ENCODE measurements at places on chromosomes 6 and 20.

DNA sequence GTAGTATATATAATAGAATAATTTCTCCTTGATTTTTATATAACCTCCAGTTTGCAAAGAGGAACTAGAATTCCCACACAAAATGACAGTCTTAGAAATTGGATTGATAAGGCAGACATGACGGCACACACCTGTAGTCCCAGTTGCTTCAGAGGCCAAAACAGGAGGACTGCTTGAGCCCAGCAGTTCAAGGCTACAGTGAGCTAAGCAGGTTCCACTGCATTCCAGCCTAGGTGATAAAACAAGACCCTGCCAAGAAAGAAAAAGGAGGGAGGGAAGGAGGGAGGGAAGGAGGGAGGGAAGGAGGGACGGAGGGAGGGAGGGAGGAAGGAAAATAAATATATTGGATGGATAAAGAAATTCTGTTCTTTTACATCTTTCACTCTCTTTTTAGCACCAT lies 77.6 kb upstream of the SASH1 start:
- DNase-seq, result no peak

DNA sequence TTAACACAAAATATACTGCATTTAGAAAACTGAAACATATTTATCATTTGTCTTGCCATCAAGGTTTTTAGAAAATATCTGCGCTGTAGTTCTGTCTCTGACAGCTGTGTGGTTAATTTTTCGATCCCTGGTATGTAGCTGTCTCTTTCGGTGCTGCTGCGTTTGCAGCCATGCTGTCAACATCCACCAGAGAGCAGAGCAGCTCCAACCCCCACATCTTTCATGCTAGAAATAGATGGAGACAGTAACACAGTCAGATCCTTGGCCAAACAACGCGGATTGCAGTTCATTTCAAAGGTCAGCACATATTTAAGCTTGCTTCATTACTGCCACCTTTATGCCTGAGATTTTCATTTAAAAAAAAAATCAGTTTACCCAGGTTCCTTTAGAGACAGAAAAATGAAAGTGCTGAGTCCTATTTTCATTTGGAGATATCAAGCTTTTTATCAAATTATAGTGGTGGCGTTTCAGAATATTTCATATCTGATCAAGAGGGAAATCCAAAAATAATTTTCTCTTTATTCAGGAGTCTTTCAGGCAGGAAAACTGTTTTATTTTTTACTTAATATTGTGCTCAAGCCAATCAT lies 157.7 kb upstream of the MMS22L start:
- DNase-seq, result no peak

DNA sequence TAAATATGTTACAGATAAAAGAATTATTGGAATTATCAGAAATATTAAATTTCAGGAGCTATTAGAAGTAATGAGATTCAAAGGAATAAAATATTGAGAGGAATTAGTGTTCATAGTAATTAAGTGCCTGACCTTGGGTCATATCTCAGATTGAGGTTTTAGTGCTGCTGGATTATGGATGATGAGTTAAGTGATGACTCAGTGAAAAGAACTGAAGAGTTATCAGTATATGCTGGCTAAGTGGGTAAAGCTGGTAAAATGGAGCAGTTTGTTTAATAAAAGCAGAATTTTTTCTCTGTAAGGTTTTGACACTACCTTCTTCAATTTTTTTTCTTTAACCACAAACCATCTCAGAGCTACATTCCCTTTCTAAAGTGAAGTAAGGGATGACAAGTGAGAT lies 206.7 kb downstream of the MANEA start:
- no peak for DNase-seq

DNA sequence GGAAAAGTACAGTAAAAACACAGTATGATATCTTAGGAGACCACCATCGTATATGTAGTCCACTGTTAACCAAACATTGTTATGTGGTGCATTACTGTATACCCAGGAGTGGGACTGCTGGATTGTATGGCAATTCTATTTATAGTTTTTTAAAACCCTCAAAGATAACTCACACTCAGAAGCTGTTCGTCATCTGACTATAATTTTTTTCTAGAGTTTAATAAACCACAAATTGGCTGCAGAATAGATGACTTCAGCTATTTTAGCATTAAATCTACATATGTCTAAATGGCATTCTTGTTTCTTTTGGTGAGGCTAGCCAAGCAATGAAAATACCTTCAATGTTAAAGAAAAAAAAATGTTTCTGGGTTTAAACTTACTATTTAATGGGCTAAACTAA lies 134.2 kb upstream of the BMP5 start:
- no peak for DNase-seq

DNA sequence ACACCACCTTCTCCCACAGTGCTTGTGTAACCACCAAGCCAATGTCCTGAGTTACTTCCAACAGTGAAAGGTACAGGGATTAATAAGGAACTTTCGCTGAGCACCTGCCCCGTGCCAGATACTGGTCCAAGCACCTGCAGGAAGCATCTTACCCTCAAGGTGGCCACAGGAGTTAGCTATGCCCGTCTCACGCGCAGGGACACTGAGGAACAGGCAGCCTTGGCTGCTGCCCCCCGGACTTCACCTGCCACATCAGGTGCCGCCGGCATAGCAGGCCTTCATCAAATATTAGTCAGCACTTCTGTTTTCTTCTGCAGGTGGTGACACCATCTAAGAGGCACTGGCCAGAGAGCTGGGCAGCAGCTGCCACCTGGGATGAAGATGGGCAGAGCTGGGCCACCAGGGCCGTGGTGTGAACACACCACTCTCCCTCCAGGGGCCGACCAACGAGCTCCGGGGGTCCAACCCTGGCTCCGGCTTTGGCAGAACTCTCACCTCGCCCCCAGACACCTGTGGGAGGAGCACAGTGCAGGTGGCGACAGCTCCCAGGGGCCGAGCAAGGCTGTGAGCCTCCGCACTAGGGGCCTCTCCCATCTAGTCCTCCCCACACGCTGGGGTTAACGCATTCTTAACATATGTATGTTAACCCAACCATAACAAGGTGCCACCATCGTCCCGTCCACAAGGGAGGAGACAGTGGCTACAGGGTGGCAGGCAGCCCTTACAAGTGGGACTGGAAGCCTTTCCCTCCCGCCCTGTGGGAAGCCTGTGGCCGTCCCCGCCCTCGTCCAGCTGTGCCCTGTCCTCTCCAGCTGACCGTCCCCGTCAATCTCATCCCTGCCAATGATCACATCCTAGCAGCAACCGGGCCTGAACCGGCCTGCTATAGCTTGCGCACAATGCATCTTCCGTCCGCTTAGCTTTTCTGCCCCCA lies 2.9 kb upstream of the PPDPF start:
- no peak for DNase-seq

DNA sequence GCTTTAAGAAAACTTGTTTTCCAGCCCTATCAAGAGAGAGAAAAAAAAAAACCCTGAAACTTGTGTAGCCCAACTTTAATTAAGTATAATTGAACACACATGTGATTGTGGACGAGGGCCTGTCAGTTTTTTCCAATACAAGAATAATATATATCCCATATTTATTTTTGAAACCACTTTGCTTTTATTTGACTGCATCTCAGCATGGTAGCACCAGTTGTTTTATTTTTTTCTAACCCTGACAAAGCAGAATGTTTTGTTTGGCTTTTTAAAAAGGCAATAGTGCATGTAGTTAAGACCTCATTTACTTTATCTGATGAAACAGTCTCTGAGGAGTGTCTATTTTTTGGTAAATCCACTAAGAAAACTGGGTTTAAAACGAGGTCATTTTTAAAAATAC lies 257.7 kb downstream of the CDKAL1 start:
- DNase-seq, result no peak

GRCh38 chr6:101129851-101130250 lies 248.7 kb upstream of the ASCC3 start:
- no peak for DNase-seq

GRCh38 chr6:110345025-110345424 lies 13.1 kb downstream of the METTL24 start:
- DNase-seq, result no peak

DNA sequence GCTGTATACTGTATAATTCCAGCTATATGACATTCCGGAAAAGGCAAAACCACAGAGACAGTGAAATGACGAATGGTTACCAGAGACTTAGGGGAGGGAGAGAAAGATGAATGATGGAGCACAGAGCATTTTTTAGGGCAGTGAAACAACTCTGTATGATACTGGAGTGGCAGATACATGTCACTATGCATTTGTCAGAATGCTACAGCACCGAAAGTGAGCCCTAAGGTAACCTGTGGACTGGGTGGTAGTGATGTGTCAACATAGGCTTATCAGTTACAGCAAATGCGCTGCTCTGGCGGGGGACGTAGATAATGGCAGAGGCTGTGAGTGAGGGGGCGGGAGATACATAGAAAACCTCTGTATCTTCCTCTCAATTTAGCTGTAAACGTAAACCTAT lies 201.3 kb upstream of the SSTR4 start:
- DNase-seq, result no peak

DNA sequence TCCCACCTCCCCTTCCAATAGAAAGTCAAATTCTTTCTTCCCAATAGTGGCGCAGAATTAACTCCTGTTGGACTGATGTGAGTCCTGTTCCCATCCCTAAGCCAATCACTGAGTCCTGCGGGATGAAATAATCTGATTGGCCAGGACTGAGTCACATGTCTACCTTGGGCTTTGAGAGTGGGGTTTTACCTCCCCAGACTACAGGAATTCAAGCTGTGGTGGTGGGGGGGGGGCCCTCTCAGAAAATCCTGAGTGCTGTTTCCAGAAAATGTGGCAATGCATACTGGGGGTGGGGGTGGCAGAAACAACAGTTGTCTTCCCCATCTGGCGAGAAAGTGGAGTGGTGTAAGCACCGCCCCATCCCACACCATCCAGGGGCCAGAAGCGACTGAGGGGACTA lies 65.7 kb downstream of the CTCFL start:
- no peak for DNase-seq

DNA sequence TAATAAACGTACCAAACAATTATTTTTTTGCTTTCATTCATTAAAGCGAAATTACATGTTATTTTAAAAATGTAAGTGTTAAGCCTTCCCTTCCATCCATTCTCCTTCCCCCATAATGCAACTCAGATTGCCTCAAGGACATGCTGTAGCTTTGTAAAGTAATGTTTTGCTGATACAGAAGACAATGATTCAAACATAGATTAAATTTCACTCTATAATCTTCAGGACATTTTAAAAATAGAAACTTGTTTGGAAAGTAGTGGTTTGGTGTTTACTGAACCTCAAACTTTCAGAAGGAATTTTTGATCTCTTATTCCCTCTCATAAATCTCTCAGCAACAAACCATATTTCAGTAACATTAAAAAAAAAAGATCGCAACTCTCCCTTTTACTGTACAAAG lies 350.9 kb upstream of the HSF2 start:
- DNase-seq, result no peak

GRCh38 chr6:31502586-31502985 lies 4.6 kb downstream of the MICB start:
- no peak for DNase-seq

- DNase-seq, result no peak
These were observed 45.9 kb upstream of the FLRT3 start for GRCh38 chr20:14383335-14383734.
